MM.1S (cell line): ENCODE measurements at places on chromosomes 13 and 19.

DNA sequence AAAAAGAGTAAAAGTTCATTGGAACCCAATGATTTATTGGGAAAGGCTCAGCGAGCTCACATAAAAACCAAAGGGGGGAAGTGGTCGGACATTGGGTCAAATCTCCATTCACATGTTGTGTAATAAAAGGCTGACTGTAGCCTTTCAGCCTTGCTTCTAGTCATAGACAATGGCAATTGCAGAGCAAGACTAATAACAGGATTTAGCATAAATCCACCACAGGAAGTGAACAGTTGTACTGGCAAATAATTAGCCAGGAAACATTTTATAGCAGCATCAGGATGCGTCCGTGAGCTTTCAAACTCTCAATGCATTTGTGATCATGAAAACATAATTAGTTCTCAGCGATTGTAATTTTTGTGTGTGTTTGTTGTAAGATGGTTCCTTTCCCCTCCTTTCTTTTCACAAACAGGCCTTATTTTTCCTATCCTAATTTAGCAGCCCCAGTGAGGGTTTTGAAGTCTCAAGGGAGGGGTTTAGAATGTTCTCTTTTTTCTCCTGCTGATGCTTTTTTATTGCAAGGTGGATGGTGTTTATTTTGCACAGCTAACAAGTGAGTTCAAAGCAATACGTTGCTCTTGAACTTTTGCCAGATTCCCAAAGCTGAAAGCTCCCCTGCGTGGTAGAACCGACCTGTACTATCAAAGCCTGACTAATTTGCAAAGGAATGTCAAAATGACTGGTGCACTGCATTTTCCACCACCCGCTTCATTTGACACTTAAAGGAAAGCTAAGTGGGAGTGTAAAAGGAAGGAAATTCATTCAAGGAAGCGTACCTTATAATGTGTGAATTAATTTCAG, 105.6 kb downstream of the SPRY2 start:
- DNase-seq: no peak

DNA sequence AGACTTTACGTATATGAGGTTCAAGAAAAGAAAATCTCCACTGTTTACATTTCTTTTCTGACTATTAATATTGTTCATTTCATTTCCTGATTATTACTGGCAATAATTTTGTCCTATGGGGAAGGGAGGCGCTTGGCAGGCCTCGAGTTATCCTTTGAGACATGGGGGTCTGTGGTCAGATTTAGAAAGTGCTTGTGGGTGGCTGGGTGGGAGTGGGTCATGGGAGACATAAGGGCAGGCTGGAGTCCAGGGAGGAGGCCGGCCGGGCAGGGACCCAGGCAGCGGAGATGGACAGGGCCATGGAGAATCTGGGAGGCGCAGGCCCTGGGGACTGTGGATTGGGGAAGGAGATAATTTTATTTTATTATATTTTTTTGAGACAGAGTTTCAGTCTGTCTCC, 40.1 kb downstream of the LTBP4 start:
- no peak for DNase-seq

- no peak for DNase-seq
These were observed 489.7 kb downstream of the COG6 start for GRCh38 chr13:40145139-40145538.

DNA sequence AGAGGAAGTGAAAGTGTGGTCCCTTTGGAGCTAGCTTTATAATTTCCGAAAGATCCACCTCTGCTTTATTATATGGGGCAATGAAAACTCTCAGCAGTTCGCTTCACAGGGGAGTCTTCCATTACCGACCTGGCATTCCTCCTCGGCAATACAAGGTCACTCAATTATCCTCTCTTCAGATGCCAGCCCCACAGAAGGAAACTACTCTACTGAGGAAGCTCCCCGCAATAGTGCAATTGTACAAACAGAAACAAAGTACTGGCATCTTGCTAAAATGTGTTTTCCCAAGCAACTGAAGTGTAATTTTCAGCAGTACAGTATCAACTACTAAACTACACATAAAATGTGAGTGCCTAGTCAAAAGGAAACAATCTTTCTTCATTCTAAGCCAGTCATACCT, 702.0 kb downstream of the PCDH9 start:
- DNase-seq: no peak

DNA sequence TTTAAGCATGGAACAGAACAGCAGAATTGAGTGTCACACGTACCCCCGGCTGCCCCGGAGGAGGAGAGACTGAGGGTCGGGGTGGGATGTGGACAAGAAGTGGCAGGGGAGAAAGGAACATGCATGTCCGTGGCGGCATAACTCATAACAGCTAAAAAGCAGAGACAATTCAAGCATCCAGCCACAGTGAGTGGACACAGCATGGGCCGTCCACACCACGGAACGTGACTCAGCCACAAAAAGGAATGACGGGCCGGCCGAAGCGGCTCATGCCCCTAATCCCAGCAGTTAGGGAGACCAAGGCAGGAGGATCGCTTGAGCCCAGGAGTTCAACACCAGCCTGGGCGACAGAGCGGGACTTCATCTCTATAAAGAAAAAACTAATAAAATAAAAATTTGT, 7.6 kb downstream of the DOHH start:
- no peak for DNase-seq

GRCh38 chr13:41740479-41740878, 220.4 kb downstream of the VWA8 start:
- DNase-seq: no peak
